ENCODE measurements at places on chromosomes 11 and 22.

GRCh38 chr11:132024587-132025295, 654.3 kb downstream of the NTM start:
- DNase-seq: no peak

DNA sequence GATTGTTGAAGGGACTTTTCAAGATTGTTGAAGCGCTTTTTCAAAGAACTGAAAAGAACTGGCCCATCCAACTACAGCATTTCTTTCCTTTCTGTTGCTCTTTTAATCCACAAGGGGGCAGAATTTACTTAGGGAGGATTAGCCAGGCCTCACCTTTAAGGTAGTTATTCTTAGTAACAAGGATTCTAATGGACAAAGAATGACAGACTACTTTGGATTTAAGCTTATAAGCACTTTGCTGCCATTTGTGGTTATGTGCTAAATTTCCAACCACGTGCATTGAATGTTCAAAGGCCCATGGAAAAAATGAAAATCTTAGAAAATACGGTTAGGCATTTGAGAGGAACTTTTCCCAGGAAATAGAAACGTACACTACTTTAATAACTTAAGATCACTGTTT, 49.5 kb upstream of the HSPA8 start:
- no peak for DNase-seq

DNA sequence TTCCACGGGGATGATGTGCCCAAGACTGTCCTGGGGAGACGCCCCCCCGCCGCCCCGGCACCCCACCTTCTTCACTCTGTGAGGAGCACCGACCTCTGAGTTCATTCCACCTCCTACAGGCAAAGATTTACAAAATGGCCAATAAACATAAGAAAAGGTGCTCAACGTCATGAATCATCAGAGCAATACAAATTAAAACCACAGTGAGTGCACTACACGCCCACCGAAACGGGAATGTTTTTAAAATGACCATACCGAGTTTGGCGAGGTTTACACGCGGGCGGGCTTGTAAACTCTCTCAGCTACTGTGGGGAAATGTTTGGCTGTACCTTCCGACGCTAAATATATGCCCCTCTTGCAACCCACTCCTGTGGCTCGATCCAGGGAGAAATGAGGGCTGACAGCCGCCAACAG, 7.9 kb downstream of the NPTXR start:
- DNase-seq: no peak

- peak; percentile 85 for DNase-seq
Observed at GRCh38 chr22:43388420-43388851, 23.4 kb upstream of the MPPED1 start.

GRCh38 chr22:32353292-32353691, 4.4 kb upstream of the RFPL3 start:
- no peak for DNase-seq

- DNase-seq: no peak
Observed at GRCh38 chr11:73382183-73382582, 6.0 kb downstream of the RELT start.

GRCh38 chr22:24207264-24208011, 26.2 kb downstream of the SUSD2 start:
- DNase-seq: no peak

GRCh38 chr22:50693462-50693861, 20.8 kb downstream of the SHANK3 start:
- DNase-seq: no peak

DNA sequence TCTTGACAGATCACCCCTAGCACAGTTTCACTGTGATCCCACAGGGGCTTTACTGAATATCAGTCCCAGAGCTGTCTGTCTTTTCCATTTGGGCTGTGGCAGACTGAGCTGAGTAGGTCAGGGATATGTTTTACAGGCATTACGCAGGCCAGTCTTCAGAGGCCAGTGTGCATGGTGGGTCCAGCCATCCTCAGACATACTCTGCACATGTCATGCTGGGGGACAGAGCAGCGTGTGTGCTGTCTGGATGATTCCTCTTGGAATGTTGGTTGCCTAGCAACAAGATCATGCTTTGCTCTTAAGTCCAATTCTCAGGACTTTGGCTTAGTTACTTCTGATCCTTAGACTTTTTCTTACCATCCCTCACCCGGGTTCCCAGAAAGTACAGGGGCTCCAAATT, 736.5 kb downstream of the DLG2 start:
- DNase-seq: no peak

DNA sequence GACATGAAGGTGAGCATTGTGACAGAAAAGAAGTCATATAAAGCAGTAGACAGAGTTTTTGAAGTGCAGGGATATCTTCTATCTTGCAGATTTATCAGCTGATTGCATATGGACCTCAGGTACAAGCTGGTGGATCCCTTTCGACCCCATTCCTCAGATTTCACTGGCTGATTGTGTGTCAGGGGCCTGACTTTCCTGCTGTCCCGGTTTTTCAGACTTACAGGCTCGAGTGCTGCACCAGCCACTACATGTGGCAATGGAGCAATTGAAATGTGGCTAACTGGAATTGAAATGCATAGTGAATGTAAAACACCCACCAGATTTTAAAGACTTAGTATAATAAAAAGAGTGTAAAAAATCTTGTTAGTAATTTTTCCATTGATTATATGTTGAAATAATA, 50.3 kb downstream of the CLMP start:
- no peak for DNase-seq

DNA sequence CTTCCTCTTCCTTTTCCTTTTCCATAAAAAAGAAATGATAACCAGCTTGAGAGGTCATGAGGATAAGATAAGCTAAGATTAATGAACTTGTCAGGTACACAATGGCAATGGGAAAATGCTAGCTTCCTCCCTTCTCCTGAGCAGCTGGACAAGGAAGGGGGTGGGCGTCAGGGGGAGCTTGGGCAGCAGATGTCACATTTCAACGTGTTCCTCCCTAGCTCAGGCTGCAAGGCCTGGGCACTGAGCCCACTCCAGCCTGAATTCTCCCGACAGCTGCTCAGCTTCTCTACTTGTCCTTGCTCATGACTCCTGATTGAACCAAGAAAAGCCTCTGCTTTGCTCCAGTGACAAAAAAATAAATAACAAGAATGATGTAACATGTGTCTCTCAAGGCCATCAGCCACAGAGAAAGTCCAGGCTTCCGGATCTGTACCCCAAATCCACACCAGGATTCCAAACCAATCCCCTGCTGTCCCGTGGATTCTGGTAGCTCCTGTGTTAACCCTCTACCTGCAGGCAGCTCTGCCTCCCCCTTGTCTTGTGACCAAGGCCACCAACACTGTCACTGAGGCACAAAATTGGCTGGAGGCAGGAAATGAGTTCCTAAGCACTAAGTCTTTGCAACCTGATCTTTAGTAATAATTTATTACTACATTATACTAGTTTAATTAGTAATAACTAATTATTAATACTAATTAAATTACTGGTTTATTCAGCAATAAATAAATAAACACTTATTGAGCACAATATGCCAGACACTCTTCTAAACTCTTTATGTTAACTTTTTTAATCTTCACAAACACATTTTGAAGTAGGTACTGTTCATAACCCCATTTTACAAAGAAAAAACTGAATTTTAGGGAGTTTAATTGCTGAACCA, 146.5 kb downstream of the CCDC34 start:
- DNase-seq: no peak

DNA sequence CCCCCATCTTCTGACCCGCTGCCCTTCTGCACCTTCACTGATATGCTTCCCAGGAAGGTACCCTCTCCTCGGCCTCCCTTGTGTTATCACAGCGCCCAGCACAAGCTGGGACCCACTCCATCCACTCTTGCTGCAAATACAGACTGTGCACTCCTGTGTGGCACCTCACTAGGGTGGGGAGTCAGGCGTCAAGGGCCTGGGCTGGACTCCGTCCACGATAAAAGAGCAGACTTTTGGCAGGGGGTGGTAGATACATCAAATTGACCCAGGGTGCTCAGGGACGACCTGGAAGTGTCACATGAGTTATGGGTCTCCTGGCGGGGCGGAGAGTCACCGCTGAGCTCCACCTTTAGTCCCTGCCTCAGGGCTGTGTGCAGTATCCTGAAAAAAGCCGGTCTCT, 908 bp downstream of the TRPM5 start:
- DNase-seq: no peak

DNA sequence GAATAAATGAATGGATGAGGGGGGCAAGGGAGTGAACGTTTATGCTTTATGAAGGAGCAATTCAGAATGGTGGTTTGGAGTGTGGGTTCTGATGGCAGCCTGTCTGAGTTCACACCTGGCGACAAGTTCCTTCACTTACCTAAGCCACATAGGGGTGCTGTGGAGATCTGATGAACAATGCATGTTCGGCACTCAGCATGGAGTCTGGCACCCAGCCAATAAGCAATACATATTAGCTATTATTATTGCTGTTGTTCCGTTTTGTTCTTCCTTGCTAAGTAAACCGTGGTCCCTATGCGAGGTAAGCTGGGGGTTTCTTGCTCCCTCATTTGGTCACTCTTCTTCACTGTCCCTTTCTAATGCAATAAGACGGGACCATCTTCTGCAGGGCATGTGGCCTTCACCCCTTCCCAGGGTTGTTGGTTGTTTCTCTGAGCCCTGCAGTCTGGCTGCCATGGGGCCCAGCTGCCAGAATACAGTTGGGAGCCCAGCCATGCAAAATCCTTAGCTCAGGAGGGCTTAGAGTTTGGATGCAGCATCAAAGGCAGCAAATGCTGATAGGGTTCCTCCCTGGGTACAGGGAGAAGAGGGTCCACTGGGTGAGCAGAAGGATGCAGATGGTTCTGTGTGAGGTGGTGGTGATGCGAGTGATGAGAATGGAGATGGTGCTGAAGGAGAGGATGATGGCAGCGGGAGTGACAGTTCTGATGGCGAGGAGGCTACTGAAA, 6.4 kb upstream of the PKNOX2 start:
- no peak for DNase-seq

GRCh38 chr11:69001243-69002081, 11.6 kb downstream of the MRGPRF start:
- DNase-seq: no peak

- no peak for DNase-seq
Observed at GRCh38 chr11:65410936-65411680, 11.5 kb upstream of the NEAT1 start.

DNA sequence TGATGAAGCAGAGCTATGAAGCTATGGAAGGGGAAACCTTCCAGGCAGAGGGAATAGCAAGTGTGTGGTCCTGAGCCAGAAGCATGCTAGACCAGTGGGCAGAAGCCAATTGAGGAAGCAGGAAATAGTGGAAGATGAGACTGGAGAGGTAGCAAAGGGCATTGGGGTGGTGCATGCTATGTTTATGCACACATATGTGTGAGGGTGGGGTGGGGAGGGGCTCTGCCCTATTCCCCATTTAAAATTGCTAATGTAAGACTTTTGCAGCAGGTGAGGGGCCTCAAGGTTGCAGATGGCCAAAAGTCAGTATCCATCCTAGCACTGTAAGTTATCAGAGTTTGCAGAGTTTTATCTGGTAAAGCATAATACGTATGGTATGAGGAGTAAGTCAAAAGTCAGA, 626.6 kb upstream of the KIRREL3 start:
- no peak for DNase-seq

DNA sequence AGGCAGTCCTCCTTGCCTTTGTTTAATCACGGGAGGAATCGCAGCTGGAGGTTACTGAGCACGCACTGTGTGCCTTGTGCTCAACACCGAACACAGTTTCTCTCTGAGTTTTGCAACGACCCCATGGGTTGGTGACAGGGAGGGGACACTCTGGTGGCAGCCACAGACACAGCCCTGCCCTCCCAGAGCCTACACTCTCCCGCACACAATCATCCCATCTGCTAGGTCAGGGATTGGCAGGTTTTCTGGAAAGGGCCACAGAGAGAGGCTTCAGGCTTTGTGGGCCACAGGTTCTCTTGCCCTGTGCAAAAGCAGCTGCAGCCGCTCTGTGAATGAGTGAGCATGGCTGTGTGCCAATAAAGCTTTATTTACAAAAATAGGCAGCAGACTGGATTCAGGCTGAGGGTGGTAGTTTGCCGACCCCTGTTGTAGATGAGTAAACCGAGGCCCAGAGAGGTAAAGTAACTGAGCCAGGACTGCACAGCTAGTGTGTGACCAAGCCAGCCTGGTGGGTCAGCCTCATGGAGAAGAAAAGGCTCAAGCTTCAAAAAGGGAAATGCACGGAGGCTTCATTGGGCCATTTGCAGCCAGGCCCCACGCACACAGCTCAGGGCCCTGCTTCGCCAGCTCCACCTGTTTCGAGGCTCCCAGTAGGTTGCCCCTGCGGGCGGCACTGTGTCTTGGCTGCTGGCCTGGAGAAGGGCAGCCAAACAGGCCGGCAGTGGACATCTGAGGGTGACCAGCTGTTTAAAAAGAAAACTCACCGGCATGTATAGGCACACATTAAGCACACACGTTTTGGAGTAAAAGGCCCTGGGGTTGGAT, 16.3 kb downstream of the LTO1 start:
- DNase-seq: no peak
